GM10248 (cell line): ENCODE measurements at places on chromosomes 5 and 9.

GRCh38 chr5:154058055-154059038, 19.6 kb downstream of the MFAP3 start:
- no peak for DNase-seq

- DNase-seq = no peak
Observed at GRCh38 chr5:5246736-5247135, 106.6 kb downstream of the ADAMTS16 start.

DNA sequence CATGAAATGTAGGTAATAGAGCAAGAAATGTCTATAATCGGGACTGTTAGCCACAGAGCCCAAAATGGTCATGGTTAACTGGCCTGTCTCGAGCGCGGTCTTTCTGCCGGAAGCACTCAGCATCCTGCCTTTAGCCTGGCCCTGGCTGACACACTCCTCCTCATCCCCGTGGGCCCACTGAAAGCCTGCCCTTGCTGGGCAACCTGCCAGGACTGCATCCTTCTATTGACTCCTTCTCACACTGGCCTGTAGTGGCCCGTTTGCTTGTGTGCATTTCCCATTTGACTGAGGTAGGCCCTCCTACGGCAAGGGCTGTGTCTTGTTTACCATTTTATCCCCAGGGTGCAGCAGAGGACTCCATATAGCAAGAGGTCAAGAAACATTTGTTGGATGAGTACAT, 215.7 kb downstream of the ATPSCKMT start:
- DNase-seq = no peak

DNA sequence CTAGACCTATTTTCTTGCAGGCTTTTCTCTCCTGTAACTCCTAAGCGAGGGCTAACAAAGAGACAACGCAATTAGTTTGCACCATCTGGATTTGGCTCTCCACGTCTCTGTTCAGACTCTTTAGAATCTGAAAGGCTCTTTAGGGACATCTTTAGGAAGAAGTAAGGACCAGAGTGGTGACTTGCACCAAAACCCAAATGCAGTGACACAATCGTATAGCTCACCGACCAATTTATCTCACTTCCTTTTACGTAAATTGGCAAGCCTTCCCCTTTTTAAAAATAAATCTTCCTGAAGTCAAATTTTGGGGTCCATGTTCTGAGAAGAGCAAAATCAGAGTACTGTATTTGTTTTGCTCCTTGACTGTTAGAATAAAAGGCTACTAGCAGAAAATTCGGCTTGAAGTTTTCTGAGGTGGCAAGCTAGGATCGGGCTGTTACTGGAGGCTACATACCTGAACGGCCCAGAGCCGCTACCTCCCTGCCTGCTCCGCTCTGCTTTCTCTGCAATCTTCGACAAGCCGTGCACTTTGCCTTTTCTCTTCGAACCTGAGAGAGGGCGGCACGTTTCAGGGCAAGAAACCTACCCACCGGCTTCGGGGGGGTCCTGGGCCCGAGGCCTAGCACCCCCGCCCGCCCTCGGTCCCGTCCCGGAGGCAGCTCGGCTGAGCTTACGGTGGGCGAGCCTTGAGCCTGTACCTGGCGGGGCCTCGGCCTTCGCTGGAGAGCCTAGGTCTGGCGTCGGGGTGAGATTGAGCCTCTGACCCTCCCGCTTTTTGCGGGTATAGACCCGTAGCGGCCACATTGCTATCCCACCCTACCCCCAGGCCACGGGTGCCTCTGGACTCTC, 537 bp downstream of the MEIKIN start:
- no peak for DNase-seq

DNA sequence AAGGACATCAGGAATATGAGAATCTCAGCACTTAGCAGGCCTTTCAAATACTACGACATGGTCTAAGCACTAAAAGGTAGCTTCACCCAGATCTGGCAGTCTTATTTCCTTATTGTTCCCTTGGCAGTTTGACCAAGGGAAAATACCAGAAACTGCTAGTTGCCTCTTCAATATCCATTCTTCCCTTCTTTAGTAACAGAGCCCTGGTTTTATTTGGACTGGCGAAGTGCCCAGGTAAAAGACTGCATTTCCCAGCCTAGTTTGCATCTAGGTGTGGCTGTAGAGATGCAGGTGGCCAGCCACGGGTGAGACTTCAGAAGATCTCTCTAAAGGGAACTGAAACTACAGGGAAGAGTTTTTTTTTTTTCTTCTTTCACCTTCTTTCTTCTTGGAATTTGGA, 21.6 kb downstream of the DMRT2 start:
- no peak for DNase-seq

DNA sequence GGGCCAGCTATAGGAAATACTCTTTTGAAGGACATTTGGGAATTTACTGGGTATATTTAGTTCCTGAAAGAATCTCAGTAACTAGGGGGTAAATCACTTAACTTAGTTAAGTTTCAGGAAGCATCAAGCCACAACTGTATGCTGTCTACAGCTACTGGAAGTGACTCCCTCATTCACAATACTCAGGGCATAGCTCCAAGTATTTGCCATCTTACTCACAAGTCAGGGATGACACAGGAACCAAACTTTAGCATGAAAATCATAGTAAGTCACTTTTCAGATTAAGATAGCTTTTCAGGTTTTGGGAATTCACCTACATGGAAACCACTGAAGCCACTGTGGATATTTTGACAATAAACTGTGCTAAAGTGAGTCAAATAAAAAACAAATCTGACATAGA, 242.4 kb upstream of the ATP10B start:
- DNase-seq = no peak

GRCh38 chr5:10173716-10174115, 76.0 kb downstream of the ATPSCKMT start:
- no peak for DNase-seq

- no peak for DNase-seq
Observed at GRCh38 chr5:59351076-59351794, 542.3 kb downstream of the PDE4D start.
